ENCODE measurements at places on chromosomes 5 and 9.

DNA sequence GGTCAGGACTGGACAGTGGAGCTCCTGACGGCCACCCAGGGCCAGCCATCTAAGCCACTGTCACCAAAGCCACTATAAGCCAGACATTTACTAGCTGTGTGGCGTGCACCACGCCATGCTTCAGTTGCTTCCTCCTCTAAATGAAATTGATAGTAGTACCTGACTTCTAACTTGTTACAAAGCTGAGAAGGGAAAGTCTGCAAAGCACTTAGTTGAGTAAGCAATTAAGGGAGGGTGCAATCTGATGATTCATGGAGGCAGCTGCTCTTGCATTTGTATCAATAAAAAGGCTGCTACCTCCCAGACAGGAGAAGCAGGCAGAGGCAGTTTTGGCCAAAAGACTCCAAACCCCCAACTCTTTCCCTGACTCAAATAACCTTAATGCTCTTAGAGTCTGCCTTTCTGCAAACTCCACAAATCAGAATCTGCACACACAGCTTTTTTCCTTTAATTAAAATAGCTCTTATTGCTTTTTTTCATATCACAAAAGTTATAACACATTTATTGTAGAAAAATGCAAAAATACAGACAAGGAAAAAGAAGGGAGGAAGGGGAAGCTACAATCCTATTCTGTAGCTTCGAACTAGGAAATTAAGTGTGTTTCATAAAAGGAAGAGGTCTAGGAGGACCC lies 19.3 kb upstream of the RAPGEF1 start:
- DNase-seq = no peak

DNA sequence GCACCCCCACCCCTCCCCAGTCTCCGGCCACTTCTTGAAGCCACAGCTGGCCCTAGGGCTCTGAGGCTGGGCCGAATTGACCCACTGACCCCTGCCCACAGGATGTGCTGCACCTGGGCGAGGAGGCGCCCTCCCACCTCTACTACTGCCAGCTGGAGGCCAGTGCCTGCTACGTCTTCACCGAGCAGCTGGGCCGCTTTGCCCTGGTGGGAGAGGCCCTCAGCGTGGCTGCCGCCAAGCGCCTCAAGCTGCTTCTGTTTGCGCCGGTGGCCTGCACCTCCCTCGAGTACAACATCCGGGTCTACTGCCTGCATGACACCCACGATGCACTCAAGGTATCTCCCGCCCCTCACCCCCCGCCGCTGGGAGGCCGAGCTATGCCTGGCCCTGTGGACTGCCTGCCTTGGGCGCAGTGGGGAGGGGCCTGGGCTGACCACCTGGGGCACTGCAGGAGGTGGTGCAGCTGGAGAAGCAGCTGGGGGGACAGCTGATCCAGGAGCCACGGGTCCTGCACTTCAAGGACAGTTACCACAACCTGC lies 21.3 kb downstream of the HK3 start:
- no peak for DNase-seq

DNA sequence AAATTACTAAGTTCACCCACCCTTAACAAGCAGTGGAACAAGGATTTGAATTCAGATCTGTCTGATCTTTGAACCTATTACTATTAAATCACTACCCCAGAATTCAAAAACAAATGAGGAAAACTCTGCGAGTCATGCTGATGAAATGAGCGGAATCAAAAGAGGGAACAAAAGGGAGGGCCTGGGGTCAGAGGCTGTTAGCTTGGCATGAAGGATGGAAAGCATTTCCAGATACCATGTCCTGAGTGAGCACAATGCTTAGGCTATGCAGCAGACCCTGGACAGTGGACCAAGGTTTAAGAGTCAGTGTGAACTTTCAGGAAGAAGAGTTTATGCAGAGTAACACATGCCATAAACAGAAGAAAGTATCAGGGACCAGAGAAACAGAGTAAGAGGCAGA lies 30.5 kb downstream of the GRIA1 start:
- no peak for DNase-seq

GRCh38 chr5:73443829-73444498 lies 4.6 kb downstream of the FOXD1 start:
- DNase-seq = no peak

- no peak for DNase-seq
Measured at GRCh38 chr5:148791696-148792095, 34.7 kb upstream of the ADRB2 start.

- no peak for DNase-seq
Measured at GRCh38 chr9:22041344-22041743, 32.2 kb upstream of the CDKN2B start.

DNA sequence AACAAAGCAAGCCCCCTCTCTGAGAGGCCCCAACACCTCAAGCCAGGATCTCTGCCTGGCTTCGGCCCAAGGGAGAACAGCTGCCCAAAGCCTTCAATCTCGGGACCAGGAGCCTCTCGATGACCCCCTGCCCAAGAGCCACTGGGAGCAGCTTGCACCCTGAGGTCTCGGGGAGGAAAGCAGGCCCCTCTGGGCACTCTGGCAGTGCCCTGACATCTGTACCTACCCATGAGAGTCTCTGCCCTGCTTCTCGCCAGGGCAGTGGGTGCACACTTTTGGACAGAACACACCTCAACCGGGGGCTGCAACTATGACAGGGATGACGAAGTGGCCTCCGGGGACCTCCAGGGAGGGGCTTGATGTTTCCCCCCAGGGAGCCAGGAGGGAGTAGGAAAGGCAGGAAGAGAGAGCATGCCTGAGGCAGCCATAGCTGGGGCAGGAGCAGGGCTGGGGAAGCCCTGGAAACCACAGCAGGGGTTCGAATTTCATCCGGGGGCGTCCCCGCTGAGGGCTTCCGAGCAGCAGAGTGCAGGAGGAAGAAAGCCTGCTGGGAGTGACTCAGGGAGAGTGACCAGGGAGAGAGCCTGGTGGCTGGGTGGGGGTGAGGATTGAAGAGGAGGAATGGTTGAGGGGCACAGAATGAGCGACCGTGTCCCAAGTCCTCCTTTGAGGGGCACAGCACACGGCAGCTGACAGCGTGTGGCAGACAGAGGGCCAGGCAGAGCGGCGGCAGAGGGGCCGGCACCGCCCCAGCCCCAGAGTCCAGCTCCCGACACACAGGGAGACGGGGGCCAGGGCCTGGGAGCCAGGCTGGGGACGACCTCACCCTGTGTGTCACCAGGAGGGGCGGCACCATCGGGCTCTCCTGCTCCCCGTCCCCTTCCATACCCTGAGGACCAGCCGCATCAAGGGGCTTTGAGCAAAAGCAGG lies 1.8 kb downstream of the LPCAT1 start:
- no peak for DNase-seq

- no peak for DNase-seq
Measured at GRCh38 chr5:99314721-99315120, 385.9 kb upstream of the CHD1 start.

GRCh38 chr9:98232926-98233325 lies 22.5 kb downstream of the TBC1D2 start:
- no peak for DNase-seq

DNA sequence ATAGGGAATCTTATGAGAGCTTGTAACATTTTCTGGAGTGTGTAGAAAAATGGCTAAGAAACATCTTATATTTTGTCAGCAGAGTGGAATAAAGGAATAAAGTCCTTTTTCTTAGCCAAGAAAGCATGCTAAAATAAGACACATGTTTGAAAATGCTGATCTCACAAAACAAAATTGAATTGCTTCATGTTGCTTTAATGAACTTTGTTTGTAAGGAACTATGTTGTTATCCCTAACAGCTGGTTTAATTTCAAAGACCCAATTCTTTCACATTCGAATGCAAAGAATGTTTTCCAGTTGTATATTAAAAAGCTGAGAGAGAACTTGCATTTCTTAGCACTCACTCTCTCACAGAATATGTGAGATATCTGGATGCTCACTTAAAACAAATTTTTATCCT lies 107.6 kb downstream of the MUSK start:
- no peak for DNase-seq

DNA sequence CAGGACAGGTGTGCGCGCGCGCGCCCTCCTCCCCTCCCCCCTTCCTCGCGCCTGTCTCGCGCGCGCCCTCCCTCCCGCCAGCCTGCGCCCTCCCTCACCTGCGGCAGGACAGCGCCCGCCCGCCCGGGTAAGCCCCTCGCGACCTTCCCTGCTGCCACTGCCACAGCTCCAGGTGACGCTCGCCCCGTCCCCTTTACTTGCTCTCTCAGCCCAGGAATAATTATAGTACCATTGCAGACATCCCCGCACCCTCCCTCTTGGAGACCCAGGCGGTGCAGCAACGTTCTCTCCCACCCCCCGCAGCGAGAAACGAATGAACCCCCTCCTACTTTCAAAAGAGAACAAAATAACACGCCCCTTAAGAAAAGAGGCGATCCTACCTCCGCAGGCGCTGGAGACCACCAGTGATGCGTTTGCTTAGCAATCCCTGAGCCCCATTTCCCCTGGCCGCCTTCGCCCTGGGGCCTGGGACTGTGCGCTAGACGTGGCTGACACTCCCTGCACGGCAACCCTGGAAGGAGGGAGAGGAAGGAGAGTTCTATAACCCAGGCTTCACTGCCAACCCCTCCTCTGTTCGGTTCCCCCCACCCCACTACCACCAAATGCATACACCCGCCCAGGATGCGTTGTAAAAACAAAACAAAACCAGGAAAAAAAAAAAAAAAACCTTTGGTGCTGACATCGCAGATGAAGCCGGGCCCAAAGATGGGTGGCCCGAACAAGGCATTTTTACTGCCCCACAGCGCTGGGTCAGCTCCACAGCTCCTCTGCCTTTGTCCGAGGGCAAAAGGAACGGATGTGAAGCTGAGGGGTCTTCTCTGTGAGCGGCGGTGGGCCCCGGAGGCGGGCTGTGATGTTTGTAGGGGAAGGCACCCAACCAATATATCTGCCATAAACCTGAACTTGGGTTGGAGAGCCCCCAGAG lies 5.6 kb upstream of the PURA start:
- no peak for DNase-seq

DNA sequence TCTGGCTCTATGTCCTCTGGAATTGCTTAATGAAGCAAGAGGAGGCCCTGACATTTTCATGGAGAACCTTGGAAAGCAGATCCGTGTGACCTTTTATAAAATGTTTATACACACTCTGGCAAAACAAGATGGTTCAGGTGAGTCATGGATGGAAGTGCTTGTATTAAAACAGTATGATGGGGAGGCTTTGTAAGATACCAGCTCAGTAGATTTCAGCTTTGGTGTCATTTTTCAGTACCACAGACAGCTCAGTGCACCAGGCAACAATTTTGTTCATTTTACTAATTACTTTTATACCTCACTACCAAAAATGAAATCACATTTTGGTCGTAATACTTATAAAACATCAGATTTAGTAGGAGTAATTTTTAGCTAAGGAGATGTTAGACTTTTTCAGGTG lies 5.2 kb downstream of the KCNN2 start:
- DNase-seq = no peak

DNA sequence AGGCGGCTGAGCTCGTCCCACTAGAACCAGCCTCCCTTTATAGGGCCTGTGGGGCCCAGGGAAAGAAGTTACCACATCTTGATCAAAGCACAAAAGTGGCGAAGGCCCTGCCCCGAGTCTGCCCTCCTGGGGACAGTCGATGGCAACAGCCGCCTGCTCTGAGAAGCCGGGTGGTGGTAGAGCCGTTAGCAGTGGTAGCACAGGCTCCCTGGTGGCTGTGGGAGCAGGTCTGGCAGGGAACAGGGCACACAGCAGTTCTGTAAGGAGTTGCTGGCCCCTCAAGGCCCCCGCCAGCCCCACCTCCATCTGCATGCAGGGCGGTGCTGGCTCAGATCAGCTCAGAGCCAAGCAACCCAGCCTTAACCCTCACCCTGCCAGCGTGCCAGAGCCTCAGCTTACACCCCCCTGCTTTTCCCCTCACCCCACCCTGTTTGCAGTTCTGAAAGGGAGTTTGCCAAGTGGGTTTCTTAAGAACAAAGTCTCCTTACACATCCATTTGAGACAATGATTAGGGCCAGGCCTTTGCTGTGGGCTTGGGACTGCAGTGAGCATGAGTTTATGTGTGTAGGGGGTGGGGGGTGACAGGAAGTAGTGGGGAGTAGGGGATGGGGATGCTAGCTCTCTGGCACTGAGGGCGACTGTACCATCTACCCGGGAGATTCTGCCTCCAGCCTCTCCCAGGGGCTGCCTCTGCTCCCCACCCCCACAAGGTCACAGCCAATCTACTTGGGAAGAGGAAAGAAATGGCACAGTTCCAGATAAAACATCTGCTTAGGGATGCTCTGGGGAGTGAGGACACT lies 11.8 kb downstream of the ACSL6 start:
- no peak for DNase-seq

All from effector CD8-positive, alpha-beta T cell (primary cell).